ENCODE measurements at places on chromosomes 12 and 14.

DNA sequence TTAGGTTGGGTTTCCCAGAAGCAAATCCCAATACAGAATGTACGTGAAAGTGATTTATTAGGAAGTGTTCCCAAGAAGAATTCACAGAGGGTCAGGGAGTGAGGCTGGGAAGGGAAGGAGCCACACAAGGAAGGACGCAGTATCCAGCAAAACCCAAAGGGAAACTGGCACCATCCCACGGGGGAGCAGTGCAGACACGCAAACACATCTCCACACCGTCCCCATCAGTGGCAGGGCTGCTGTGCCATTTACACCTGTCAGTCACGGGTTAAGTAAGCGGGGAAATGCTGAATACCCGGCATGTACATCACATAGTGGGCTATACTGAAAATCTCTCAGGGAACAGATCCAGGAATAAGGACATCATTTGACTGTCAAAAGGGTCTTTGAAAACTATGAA is 93.9 kb downstream of the SLC38A1 start:
- no peak for DNase-seq

DNA sequence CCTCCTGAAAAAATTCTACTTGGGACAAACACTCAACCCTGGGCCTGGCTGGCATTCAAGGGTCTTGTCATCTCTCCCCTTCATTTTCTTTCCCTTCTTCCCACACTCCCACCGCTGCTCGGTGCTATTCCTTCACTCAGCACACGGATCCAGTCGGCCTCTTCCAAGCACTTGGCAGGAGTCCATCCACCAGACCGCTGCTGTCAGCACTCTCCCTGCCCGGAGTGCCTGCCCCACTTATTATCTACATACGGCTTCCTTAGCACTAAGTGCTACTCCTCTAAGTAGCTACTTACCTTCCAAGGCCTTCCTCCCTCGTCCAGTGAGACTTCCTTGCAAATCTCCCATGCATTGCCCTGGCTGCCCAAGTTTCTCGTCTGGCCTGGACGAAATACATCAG is 29.8 kb downstream of the CALM1 start:
- no peak for DNase-seq

DNA sequence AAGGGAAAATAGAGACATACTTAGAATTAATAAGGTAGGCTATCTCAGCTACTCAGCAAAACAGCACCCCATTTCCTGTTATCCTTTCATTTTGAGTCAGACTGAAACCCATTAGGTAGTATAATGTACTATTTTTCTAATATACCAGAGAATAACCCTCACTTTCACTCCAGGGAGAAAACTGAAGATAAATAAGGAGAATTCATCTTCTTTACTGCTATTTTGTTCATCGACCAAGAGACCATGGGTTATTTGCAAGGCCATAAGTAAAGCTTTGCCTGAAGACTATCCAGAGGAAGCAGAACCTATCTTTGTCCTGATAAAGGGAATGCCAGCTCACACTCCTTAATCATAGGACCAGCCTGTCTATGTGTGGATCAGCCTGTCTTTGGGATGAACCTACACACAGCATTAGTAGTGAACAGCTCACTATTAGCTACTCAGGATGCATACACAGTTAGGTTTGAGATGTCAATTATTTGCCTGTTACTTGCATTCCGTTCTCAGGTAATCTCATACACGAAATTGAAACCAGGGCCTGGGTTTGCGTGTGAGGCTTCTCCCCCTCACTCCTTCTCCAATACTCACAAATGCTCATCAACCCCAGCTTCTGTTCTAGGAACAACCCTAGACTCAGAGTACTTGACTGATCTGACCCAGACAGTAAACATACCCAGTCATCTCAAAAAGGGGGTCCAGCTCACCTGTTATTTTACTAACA is 124.4 kb downstream of the DAD1 start:
- no peak for DNase-seq

GRCh38 chr12:53207042-53207441 is at the start of gene ITGB7:
Gene ITGB7 (minus strand): TSS chr12:53207251. CDS start chr12:53200443, 6,808 bp downstream.
- DNase-seq, result peak; percentile 64

DNA sequence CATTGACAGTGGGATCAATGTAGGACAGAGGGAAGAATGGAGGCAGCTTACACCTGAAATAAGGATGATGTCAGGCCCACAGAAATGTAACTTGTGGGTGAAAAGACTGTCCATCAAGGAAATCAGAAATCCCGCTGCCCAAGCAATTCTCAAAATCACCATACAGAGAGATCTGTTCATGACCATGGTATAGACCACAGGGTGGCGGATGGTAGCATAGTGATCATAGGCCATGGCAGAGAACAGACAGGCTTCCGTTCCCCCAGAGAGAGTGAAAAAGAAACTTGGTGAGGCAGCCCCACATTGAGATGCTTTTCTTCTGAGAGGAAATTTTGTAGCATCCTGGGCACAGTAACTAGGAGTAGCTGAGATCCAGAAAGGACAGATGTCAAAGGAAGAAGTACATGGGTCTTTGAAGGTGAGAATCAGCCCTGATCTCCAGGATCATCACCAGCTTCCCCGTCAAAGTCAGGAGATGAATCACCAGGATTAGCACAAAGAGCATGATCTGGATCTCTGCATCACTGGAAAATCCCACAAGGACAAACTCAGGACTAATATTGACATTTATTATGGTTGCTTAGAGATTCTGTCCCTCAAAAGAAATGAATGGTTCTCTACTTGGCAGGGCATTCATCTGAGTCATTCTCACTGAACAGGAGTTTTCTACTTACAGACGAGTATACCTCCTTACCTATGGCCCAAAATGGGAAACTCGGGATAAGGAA is 5.5 kb upstream of the ZNF641 start:
- no peak for DNase-seq

- no peak for DNase-seq
Observed at GRCh38 chr14:101201535-101202151, 298.1 kb upstream of the RTL1 start.

- DNase-seq, result no peak
Observed at GRCh38 chr14:81765651-81766275, 232.1 kb upstream of the SEL1L start.

Data from activated T-helper 1 cell treated with Interleukin-2 at 50 U/mL for 16 hours (primary cell).